ENCODE measurements at places on chromosomes 5 and 9. TPM values are rescaled to one million over a fixed set of nuclear protein-coding genes. Genes with fewer than 3 reads are reported as not detected.

GRCh38 chr9:130672466-130672865, 8.1 kb downstream of the PRDM12 start:
- DNase-seq = no peak

GRCh38 chr9:131485728-131486422, 16.8 kb upstream of the POMT1 start:
- DNase-seq = no peak

GRCh38 chr9:27276193-27277030, 20.5 kb downstream of the EQTN start:
- no peak for DNase-seq

GRCh38 chr5:179478624-179479023, 71.7 kb upstream of the RUFY1 start:
- DNase-seq = no peak

DNA sequence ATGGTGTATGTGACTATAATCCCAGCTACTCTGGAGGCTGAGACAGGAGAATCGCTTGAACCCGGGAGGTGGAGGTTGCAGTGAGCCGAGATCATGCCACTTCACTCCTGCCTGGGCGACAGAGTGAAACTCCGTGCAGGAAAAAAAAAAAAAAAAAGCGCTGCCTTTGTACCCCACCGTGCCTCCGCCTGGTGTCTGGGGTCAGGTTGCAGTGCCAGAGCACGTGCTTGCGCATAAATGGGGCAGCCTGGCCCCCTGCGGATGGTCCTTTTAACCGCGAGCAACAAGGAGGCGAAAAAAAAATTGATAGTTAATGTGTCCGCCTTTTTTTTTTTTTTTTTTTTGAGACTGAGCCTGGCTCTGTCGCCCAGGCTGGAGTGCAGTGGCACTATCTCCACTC, 6.3 kb upstream of the CCNB1 start:
- no peak for DNase-seq

DNA sequence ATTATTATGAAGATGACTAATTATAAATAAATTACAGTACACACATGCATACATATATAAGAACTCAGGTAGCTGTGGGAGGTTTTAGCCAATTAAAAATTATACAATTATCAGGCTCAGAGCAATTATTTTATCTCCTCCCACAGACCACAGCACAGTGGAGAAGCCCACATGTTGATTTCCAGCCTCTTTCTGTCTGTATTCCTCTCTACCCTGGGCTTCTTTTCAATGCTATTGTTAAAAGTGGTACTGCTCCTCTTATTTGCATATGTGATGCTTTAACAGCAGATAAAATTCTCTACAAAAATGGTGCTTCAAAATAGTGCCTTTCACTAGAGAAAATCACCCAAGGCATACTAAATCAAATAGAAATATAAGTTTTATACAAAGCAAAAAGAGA, 218.7 kb downstream of the NFIB start:
- no peak for DNase-seq

- DNase-seq = no peak
Measured at GRCh38 chr9:107337676-107338590, 54.9 kb downstream of the RAD23B start.

- no peak for DNase-seq
Measured at GRCh38 chr5:5373351-5373989, 49.0 kb upstream of the ICE1 start.

DNA sequence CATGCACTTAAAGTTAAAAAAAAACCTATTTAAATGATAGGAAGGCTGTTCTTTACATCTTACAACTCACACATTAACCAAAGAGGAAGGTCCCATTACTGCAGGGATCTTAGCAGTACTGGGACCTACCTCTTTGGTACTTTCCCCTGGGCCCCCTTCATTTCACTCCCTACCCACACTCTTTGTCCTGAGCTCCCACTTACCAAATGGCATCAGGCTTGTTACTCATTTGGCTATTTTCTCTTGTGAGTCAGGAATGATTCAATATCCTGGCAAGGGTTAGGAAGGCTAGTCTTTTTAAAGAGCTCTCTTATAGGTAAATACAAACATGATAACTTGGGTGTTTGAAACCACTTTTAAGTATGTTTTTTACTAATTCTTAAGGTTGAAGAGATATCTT, 117.4 kb upstream of the ELL2 start:
- DNase-seq = no peak

GRCh38 chr9:126151686-126152134, 174.9 kb upstream of the MVB12B start:
- no peak for DNase-seq

The LECT2 gene
- not detected for total RNA-seq

The EDIL3 gene
- 29.4 TPM for total RNA-seq

The PTGDS gene
- total RNA-seq = 1,668 TPM

The MEGF10 gene
- total RNA-seq = 8.2 TPM

The SLC6A7 gene
- total RNA-seq = not detected

The IL9 gene
- total RNA-seq = not detected
